ENCODE measurements at places on chromosomes 12 and 14. TPM values are rescaled to one million over a fixed set of nuclear protein-coding genes. Genes with fewer than 3 reads are reported as not detected.

The KCNK10 gene
- 0.80 TPM for total RNA-seq

The OASL gene
- total RNA-seq = not detected

The B4GALNT1 gene
- total RNA-seq = 1.1 TPM

The HOXC4 gene
- 19.6 TPM for total RNA-seq

Data from progenitor cell of endocrine pancreas (in vitro differentiated cells).